Posterior cingulate gyrus (tissue), 11 donors: ENCODE measurements at places on chromosomes 1 and 21.

- DNase-seq, result no peak
These were observed 182.3 kb upstream of the GREM2 start for GRCh38 chr1:240794046-240794843.

DNA sequence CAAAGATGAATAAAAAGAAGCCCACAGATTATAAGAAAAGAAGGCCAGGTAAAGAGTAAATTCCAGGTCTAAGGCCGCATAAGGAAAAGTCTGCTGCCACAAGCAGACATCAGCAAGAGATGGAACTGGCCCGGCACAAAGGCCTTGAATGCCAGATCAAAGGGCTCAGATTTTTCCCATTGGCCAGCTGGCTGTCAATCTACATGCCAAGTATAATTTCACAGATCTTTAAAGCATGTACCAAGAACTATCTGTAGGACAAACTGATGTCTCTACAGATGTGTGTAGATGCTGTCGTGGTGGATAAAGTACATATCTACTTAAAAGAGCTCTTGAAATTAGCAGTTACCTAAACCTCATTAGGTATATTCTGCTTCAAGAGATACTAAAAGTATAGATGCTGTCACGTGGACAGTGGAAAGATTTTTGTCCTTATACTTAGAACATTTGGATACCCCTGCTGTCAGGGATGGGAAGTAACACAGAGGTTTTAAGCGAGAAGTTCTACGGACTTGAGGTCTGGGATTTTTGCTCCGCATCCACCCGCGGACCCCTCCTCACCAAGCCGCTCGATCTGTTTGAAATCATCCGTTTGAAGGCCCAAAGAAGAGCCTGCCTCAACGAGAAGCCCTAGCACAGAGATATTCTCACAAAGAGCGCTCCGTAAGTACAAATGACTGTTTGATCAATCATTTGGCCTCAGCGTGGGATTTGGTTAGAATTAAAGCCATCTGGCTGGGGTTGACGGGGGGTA lies 10.1 kb downstream of the GLIS1 start:
- DNase-seq, result no peak

DNA sequence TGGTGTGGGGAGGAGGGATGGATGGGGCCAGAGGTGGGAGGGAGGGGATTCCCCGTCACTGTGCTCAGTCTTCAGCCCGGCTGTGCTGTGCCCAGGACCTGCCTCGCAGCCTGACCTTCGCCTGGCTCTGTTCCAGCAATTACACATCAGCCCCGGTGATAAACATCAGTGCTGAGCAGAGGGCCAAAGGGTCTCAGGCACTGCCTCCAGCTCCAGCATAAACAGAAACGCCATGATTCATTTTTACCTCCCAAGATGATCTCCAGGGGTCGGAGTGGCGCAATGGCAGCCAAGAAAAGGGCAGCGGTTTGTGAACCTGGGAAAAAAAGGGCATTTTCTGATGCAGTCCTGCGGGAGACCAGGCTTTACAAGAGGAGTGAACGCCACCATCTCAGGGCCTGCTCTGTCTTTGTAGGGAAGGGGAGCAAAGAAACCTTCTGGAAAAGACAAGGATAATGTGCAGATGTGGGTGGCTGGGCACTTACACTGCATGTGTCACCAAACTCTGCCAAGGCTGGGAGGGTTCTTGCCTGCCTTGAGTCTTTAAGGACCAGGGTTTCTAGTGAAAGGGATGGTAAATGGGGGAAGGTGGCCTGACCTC lies 28.1 kb downstream of the SHISA4 start:
- no peak for DNase-seq

GRCh38 chr1:107648071-107648470 lies 316.9 kb downstream of the VAV3 start:
- no peak for DNase-seq

- DNase-seq, result no peak
These were observed 276.0 kb downstream of the GPATCH2 start for GRCh38 chr1:217354895-217355294.

- DNase-seq, result no peak
These were observed 4.2 kb downstream of the ADAMTS5 start for GRCh38 chr21:26962621-26963181.

DNA sequence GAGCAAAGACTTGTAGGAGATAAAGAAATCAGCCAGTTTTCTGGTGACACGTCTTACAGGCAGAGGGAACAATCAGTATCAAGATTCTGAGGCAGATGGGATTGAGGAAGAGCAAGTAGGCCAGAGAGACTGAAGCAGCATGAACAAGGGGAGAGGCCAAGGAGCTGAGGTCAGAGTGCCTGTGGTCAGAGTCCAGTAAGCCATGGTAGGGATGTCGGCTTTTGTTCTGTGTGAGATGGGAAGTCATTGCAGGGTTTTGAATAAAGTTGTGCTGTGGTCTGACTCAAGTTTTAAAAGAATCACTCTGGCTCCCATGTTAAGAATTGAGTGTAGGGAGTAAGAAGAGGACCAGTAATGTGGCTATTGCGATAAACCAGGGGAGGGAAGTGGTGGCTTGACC lies 85.9 kb upstream of the IVNS1ABP start:
- DNase-seq, result no peak

DNA sequence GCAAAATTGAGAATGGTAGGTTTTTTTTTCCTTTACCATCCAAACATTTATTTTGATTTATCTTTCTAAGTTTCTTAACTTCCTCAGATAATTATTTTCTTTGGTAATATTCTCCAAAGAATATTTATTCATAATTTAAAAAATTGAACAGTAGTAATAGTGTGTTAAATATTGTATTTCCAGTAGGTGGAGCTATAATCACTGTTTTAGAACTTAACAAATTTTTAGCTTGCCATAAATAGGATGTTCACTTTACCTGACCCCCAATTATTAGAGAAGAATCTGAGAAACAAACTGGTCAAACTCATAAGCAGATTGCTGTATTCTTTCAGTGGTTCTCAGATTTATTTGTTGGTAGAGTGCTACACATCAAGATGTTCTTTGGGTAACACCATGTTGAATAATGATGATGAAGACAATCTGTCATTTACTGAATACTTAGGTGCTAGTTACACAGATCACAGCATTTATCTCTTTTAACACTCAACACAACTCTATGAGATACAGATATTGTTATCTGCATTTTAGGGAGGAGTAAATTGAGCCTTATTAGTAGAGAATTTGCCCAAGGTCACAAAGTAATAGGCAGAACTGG lies 82.4 kb upstream of the GPR88 start:
- no peak for DNase-seq

GRCh38 chr1:53026254-53026653 lies 35.8 kb upstream of the PODN start:
- no peak for DNase-seq

- DNase-seq, result peak; percentile 93
These were observed 35.6 kb upstream of the WASF2 start for GRCh38 chr1:27525296-27526272.

- DNase-seq, result no peak
These were observed 117.3 kb downstream of the RHOU start for GRCh38 chr1:228852511-228853088.

DNA sequence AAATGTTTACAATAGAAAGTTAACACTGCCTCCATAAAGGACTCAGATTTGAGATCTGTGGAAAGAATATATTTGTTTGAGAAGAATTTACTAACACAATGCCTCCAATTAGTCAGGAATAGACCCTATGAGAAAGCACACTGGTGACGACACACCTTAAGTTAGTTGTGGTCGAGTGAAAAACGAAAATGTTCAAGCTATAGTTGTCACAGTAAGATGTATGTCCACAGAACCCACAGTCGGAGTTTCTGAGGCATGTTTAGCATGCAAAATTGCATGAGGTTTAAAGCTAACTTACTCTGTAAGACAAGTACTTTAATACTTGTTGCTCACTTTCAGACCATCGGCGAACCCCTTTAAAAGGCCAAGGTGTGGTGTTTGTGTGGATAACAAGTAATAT lies 69.9 kb upstream of the SIPA1L2 start:
- no peak for DNase-seq

DNA sequence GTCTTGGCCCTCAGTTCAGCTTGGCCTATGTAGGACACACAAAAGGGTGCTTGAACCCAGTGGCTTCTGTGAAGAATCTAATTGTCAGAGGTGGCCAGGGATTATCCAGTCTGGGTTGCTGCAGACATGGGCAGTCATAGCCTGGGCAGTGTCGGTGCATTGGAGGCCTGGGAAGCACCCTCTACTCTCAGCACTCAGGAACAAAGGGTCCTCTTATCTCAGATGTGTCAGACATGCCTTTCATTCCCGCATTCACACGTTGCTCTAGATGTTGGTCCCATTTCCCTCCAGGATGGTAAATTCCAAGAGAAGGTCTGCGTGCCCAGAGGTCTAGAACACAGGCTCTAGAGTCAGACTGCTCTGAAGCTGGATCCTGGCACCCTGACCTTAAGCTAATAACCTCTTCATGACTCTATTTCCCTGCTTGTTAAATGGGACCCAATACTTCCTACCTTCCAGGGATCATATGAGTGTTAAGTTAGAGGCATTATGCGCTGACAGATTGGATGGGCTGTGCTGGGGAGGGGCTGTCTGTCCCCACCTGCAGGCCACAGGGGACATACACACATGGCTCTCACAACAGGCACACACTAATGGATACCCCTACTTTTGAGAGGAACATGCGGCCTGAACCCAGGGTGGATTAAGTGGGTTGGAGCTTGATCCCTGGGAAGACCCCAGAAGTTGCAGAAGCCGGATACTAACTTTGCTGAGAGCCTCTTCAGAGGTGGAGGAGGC lies 16.5 kb upstream of the EDN2 start:
- peak; percentile 62 for DNase-seq

DNA sequence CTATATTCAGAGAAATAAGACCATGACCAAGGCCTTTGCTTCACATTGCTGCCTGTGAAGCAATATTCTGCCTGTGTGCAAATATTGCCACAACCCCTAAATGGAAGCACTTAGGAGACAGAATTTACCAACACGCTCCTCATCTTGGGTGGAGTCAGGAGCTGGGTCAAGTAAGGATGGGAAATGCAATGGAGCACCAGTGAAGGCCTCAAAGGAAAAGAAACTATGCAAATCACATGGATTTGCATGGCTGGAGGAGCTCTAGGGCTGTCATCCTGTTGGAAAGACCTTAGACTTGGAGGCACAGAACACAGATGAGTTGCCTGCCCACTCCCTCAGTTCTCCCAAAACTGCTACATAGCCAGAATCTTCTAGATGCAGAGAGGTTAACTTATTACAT lies 435.5 kb downstream of the SIPA1L2 start:
- DNase-seq, result no peak

DNA sequence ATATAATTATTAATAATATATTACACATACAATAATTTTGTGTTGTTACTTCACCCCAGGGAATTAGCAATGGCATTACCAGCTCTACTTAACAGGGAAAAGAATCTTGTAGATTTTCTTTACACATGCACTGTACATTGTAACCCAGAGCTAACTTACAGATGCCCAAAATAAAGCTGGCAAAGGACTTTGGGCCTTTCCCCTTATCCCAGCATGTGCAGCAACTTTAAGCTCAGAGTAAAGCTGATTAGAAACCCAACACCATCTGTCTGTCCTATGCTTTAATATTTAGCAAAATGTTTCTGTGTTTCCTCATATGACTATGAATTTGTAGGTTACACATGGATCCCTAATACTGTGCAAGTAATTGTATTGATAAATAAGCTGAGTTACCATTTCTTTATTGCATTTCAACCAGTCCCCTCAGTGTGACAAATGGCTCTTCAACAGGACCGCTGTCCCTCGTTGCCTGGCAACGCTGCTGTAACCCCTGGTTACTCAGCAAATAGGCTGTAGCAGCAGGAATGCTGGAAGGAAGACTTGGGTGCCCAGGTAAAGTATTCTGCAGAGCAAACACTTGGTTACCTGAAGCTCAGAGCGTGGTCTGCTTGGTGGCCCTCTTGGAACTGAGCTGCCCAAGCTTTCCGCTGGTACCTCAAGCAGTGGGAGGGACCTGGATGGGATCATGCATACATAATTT lies at the start of gene USH2A:
TSS of gene USH2A (minus strand) at position 628 of the 700 bp plus-strand sequence. CDS start 1,112 bp downstream, outside the sequence.
- peak; percentile 32 for DNase-seq

DNA sequence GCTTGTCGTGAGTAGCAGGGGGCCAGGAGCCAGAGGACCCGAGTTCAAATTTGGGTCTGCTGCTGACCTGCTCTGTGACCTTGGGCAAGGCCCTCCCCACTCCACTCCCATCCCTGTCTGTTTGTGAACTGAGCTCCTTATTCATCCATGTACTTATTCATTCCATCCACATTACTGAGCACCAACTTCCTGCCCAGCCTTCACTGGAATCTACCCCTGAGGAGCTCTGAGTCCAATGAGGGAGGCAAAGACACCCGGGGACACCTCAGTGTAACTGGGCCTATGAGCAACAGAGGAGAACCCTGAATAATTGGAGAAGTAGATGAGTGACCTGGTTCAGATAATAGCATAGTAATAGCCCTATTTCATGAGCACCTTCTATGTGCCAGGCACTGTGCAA lies 8.9 kb downstream of the BSND start:
- DNase-seq, result peak; percentile 22

DNA sequence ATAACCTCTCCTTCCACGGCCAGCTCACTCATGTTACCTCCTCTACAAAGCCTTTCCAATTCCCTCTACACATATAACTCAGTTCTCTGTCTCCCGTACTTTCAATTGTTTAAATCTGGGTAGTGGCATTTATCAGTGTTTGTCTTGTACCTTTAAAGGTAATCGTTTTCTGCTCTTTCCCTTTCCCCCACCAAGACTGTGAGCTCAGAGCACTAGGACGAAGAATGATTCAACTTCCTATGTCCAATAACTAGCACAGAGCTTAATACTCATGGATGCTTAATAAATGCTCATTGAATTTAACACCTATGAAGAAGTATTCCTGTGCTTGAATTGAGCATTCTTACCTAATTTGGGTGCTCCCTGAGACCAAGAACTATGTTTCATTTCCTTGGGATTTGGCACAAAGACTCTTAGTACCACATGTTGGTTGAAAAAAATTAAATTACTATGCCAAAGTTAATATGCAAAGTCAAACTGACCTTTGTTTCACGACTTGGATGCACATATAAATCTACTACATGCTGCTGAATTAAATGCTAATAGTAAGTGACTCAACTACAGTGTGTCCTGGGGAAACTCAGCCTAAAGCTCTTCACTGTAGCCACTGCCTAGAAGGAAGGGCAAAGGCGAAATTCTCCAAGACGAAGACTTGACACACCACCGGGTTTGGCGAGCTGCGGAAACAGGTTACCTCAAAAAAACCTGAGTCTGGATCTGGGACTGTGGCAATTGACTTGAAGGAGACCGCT lies 30.6 kb upstream of the C1orf185 start:
- no peak for DNase-seq

DNA sequence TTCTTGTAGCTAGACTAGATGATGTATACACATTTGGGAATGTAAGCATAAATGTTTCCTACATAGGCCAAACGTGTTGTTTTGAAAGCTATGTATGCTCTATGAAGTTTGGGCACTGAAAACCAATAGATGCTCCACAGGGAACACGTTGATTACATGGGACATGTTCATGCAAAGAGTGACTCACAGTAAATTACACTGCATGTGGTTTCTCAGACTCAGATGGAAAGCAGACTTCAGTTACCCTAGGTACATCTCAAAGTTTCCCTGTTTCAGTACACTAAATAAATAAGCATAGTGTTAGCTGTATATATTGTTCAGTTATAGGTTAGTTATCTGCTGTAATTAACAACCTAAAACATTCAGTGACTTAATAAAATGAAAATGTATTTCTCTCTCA lies 301.9 kb upstream of the RUNX1 start:
- no peak for DNase-seq

GRCh38 chr1:94865360-94865759 lies 45.2 kb downstream of the SLC44A3 start:
- DNase-seq, result no peak
